ENCODE measurements at places on chromosomes 7 and 10.

DNA sequence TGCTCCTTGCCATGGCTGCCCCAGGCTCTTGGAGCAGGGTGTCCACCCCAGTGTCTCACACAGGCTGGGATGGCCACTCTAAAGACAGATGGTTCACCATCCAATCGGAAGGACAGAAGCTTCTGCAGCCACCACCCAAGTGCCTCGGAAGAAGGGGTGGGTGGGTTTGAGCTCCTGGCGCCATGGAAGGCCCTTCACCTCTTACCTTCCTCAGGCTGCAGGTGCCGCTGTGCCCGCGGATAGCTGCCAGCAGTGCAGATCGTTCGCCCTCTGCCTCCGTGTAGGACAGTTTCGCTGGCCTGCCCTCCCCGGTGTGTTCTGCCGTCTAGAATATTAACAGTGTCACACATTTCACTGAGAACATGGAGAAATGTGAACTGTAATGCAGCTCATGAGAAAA lies 243.6 kb upstream of the GRB10 start:
- DNase-seq = no peak

DNA sequence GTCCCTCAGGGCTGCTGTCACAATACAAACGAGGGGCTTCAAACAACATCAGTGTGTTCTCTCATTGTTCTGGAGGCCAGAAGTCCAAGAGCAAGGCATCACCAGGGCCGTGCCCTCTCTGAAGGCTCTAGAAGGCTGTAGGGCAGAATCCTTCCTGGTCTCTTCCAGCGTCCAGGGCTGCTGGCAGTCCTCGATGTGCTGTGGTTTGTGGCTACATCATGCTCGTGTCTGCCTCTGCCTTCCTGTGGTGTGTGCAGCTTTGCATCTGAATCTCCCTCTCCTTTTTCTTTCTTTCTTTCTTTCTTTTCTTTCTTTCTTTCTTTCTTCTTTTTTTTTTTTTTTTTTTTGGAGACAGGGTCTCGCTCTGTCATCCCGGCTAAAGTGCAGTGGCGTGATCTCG lies 103.5 kb downstream of the INSYN2A start:
- no peak for DNase-seq

- no peak for DNase-seq
These were observed 40.1 kb downstream of the HHEX start for GRCh38 chr10:92729886-92730285.

DNA sequence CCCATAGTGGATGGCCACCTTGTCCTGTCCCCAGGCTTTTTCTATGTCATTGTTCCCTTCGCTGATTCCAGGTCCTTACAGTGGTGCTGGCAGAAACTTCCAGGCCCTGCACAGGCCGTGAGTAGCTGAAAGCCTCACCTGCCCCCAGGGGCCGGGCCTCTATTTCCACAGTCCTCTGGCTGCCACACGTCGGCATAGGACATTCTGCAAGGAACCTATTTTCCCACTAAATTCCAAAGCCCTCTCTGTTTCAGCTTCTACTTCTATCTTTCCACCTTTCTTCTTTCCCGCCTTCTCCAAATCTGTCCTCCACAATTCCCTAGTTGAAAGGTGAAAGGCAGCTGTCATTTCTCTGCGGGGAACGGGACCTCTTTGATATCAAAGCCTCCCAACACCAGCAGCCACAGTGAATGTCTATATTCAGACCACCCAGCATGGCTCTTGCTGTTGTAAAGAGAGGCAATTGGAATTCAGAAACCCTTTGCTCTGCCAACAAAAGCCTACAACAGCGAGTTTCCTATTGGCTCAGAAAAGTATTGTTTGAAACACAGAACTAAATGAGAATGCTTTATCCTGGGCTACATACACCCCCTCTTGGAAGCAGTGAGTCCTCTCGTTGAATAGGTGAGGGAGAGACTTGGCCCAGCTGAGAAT lies 607.7 kb downstream of the GALNT17 start:
- no peak for DNase-seq

DNA sequence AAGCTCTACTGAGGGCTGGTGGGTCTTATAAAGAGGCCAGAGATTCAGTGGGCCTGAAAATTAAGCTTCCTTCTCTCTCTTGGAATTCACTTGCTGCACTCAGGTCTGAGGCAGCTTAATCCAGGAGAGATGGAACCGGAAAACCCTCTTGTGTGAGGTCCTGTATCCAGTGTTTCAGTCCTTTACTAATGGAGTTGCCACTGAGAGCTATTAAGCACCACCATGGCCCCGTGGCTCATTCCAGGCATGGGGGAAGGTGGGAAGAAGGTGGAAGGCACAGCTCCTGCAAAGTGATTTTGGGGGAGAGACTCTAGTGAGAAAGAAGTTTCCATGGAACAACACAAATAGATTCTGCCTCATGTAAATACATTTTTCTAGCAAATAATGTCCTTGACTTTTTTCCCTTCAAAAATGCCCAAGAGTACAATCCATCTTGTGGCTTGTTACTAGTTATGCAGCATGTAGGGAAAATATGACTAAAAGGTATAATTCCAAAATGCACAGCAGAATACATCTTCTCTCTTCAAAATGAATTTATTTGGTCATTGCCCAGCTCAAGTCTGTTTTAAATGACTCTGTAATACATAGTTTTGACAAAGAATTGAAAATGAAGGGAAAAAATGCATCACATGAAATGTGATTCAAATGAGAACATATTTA lies 46.7 kb upstream of the FOXI2 start:
- no peak for DNase-seq

GRCh38 chr7:144903201-144903600 lies 67.3 kb upstream of the TPK1 start:
- no peak for DNase-seq

- DNase-seq = no peak
These were observed 88.6 kb upstream of the KLF14 start for GRCh38 chr7:130822642-130823041.

DNA sequence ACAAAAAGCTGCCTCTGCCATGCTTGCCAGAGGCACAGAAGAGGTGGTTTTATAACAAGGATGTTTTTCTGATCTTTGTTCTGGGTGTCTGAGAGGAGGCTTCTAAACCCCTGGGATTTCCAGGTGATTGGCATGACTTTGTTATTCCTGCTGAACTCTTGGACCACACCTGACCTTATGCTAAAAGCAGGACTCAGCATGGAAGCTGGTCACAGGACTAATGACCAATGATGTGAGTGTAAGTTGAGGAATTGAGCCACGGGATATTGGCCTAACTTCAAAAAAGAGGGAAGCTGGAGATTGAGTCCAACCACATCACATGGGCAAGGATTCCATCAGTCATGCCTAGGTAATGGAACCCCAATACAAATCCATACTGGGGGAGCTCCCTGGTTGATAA lies 437.9 kb downstream of the POM121L12 start:
- no peak for DNase-seq

DNA sequence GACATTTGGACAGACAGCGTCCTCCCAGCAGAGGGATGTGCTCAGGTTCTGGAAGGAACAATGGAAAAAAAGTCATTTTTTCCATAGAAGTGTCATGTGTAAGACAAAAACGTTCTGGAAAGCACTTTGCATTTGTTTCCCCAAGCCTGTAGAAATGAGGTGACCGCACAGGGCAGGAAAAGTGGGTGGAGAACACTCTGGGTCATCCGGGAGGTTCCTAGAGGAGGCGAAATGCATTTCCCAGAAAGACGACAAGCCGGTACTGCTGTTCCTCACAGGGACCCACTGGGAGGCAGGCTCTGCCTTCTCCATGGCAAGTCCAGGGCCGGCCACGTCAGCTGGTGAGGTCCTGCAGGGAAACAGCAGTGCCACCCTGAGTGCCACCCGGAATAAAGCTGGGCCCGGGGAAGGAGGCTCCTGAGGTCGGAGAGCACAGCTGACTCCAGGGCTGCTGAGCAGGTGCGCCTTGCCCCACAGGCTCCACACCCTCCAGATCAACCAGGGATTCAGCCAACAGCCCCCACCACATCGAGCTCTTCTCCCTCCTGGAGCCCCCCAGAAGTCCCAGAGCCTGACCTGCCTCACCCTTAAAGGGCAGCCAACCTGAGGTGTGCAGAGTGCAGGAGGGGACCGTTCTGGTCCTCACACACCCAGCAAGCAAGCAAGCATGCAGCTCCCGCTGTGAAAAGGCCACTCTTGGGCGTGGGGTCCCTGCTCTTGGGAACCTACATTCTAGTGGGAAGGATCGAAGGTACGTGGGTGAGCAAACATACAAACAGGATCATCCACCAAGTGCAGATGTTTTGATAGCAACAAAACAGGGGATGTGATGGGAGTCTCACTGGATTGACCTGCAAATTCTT lies 28.8 kb upstream of the INPP5A start:
- no peak for DNase-seq

GRCh38 chr7:101817471-101818286 lies at the start of gene CUX1:
CUX1 (plus strand) TSS chr7:101817626; CDS start chr7:101817640, 14 bp downstream.
- no peak for DNase-seq

GRCh38 chr7:47737601-47738000 lies 155.7 kb upstream of the TNS3 start:
- DNase-seq = no peak

GRCh38 chr10:5971315-5971832 lies 6.0 kb downstream of the IL15RA start:
- DNase-seq = peak; percentile 20

GRCh38 chr7:88396295-88396947 lies 89.7 kb upstream of the STEAP4 start:
- no peak for DNase-seq

DNA sequence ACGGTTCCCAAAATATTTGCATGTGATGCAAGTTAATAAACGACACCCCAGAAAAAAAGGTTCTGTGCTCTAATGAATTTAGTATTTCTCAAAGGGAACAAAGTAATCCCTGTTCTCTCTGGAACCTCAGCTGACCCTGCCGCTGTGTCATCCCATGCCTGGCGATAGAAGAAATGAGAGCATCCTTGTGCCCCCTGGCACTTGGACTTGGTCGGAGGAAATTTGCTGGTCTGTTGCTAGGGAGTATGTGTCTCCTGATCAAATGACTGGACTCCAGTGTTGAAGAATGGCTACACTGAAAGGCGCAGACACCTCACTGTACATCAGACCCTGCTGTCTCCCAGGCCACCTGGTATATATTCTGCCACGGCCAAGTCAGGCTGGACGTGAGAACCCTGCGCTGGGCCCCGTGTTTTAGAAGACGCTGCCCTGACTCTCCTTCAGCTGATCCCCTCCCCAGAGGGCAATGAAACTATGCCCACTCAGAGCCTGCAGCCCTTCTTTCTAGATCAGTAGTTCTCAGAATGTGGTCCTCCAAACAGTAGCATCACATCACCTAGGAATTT lies 67.2 kb downstream of the THNSL1 start:
- DNase-seq = no peak

DNA sequence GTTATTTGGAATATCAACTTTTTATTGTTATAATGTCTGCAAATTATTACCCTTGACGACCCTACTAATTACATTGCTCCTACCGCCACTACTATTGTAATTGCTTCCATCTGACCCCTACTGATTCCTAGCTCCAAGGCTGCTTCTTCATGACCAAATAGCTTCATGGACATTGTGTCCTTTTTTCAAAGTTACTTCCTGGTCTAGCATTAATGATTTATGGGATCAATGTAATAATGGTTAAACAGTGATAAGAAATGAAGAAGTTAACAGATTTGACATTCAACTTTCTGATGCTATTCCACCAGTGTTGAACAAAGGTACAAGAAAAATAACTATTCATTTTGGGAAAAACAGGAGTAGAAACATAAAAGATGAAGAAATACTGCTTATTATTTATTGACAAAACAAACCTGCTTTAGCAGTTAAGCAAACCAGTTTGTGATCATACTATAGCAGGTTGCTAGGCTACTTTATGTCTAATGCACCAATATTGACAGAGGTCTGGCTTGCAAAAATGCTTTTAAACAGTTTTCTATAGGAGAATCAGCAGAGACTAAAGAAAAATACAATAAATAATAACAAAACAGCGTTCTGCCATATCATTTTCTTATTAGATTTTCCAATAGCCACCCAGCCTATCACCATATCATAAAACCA lies 125.8 kb downstream of the PCLO start:
- DNase-seq = no peak

DNA sequence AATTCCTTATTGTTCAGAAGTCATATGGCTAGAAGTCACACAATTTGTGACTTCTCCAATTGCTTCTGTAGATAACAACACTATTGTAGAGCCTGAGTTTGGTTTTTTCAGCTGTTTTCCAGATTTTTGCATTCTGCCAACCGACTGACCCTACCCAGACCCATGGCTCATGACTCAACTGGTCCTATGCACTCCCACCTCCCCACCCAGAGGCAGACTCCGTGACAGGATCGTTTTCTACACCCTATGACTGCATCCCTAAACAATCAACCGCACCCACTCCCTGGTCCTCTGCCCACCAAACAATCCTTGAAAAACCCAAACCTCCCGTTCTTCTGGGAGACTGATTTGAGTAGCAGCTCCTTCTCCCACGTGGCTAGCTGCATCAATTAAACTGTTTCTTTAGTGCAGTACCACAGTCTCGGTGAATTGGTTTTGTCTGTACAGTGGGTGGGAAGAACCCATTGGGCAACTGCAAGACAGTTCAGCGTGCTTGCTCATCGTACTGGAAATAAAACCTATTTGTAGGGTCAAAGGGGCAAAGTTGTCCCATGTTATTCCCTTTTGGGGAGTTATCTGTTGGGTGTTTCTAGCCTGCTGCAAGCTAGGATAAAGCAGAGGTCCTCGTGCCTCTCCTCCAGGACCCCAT lies 150.3 kb upstream of the FAM20C start:
- DNase-seq = no peak

Measured in stimulated activated CD4-positive, alpha-beta T cell treated with anti-CD3 and anti-CD28 coated beads, TNF-alpha, amount 100 ng/mL, for 48 hours (primary cell).